Activated CD8-positive, alpha-beta memory T cell treated with anti-CD3 and anti-CD28 coated beads for 48 hours (primary cell): ENCODE measurements at places on chromosomes 1 and 21.

DNA sequence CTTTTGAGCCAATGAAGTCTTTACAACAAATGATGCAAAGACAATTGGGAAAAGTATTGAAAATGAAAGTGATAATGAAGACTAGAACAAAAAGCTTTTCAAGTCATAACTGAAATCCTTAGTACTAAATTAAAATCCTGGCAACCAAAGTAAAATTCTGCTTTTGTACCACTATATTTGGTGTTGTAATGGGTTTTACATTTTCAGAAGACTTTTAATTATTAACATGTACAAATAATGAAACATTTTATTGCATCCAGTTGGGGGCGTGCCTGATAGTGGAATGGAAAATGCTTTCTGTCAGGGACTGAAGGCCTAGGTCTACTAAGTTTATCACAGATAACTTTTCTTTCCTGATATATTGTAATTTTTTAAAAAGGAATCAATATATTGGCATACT is 89.4 kb downstream of the SDCCAG8 start:
- no peak for DNase-seq

DNA sequence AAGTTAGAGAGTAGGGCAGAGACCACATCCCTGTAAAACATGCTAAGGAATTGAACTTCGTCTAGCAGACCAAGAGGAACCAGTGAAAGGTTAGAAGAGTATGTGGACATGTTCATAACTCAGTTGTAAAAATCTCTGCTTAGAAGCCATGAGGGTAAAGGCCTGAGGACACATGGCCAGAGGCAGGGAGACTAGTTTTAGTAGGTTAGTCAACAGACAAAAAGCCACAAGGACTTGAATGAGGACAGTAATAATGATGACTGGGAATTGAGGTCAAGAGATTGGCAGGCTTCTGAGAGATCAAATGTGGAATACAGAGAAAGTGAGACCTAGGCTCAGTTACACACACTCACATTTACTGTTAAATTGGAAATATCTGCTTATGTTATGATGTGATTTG is 205.5 kb upstream of the HOOK1 start:
- no peak for DNase-seq

- DNase-seq, result no peak
Observed at GRCh38 chr1:228982637-228983036, 247.4 kb downstream of the RHOU start.

DNA sequence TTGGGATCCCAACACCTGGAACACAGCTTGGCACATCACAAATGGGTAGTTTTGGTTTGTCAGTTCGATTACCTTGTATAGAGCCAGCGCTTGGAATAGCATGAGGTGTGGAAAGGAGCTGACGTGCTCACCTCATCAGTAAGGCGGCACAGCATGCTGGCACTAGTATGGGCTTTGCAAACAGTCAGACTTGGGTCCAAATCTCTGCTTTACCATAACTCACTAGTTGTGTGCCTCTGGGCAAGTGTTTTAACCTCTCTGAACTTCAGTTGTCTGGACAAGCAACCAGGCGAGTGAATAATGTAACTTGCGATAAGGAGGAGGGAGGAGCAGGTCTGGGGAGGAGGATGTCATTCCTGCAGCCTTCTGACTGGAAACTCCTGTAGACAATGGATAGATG is 26.3 kb upstream of the NEK2 start:
- DNase-seq, result no peak

DNA sequence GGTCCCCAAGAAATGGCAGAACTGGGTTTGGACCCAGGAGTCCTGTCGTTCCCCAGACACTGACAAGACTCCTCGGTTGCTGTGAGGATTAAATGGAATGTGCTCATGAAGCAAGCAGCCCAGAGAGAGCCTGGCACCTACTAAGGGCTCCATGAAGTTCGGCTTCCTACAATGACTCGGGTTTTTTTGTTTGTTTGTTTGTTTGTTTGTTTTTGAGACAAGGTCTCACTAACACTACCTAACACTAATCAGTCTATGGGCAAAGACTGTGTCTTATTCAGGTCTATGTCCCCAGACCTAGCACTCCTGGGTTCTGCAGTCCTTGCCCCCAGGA is 3.4 kb upstream of the LACTBL1 start:
- DNase-seq, result no peak

- DNase-seq, result no peak
Observed at GRCh38 chr1:244802556-244803239, 32.8 kb upstream of the COX20 start.

DNA sequence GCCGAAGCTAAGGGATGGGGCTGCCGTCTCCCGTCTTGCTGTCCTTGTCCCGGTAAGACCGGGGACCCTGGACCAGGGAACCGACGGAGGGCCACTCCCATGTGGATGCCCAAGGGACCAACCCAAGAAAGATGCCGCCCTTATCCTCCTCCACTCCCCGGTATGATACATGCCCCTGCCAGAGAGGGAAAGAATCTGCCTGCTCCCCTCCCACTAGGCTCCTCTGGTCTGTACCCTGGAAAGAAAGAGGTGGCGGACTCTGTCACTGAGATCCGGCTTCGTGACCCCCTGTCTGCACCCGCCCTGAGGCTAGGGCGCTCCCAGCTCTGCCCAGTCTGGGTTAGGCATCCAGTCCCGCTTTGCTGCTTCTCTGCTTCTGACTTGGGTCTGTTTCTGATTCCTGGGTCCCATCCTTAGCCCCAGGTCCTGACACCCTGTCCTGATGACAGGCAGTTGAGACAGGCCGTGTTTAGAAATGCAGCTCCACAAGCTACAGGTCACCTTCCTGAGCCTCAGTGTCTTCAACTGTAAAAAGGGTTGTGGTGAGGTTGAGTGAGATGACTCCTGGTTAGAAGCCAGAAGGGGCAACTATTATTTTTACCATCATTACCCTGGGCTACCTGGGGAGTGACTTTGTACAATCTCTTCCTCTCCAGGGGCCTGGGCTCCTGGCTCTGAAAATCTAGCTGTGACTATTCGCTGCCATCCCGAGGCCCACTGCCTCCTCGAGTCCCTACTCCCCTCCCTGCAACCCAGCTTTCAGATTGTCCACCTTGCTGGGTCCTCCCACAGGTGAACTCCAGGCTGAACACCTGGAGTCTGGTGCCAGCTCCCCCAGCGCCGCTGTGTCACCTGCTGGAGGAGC is 3.7 kb downstream of the MATN1 start:
- no peak for DNase-seq

DNA sequence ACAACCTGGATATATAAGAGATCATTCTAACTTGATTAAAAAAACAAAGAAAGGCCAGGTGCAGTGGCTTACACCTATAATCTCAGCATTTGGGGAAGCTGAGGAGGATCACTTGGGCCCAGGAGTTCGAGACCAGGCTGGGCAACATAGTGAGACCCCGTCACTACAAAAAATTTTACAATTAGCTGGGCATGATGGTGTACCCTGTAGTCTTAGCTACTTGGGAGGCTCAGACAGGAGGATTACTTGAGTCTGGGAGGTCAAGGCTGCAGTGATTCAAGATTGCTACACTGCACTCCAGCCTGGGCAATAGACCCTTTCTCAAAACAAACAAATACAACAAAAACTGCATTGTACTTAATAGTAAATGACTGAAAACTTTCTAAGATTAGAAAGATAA is 169.3 kb downstream of the SLC45A1 start:
- DNase-seq, result no peak

GRCh38 chr1:85460555-85461088 is 4.3 kb downstream of the DDAH1 start:
- no peak for DNase-seq

GRCh38 chr1:156927215-156928042 is 7.0 kb downstream of the LRRC71 start:
- DNase-seq, result peak; percentile 39

DNA sequence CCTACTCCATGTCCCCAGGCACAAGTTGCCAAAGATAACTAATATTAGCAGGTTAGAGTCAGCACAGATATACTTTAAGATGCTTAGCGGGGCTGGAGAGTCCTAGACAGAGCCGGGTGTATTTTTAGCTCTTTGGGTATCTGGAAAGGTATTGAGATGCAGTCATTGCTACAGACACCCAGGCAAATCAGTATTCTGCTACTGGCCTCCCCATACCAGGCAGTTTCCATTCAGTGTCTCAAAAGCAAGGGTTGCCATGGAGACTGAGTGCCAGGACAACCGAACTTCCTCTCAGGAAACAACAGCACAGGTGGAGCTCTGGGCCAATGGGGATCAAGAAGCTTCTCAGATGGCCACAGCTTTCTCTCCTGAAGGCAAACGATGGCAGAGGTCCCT is 45.3 kb downstream of the KCNC4 start:
- DNase-seq, result no peak

GRCh38 chr1:162145966-162146696 is 76.6 kb downstream of the NOS1AP start:
- no peak for DNase-seq

- no peak for DNase-seq
Observed at GRCh38 chr1:19088717-19089442, 121.2 kb downstream of the UBR4 start.

DNA sequence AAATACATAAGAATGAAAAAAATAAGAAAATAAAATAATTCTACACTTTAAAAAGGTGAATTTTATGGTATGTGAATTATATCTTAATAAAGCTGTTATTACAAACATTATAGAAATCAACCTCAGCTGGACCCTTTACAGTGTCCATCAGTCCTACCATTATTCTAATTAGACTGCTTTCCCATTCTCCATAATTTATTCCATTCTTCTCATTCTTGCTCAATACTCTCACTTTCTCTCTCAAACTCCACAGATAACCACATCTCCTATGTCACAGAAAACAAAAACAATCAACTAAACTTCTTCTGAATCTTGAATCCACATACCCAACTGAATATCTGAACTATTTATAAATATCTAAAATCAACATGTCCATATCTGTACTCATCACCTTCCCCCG is 11.6 kb downstream of the HFM1 start:
- DNase-seq, result no peak

GRCh38 chr1:59291561-59291960 is 5.3 kb upstream of the FGGY start:
- DNase-seq, result no peak

DNA sequence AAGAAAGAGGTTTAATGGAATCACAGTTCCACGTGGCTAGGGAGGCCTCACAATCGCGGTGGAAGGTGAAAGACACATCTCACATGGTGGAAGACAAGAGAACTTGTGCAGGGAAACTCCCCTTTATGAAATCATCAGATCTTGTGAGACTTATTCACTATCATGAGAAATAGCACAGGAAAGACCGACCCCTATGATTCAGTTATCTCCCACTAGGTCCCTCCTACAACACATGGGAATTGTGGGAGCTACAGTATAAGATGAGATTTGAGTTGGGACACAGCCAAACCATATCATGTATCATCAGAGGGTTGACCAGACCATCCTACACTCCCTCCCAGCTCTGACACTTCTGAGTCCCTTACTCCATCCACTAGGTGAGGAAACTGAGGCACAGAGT is 143.9 kb upstream of the KLHDC7A start:
- no peak for DNase-seq

DNA sequence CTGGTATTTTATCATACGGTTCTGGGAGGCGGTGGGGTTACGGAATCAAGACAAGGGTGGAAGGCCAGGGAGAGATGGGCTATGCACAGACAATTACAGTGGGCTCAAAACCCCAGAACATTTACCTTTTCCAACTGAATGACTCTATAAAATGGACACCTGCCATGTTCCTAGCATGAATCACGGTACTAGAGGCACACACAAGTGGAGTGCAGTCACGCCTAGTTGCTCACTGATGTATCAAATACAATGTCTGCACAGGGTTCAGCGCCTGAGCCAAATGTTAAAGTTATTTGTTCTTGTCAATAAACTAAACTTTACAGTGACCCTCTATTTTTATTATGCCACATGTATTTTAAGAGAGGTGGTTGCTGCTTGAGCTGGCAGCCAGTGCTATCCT is 121.4 kb downstream of the ATG4C start:
- no peak for DNase-seq

DNA sequence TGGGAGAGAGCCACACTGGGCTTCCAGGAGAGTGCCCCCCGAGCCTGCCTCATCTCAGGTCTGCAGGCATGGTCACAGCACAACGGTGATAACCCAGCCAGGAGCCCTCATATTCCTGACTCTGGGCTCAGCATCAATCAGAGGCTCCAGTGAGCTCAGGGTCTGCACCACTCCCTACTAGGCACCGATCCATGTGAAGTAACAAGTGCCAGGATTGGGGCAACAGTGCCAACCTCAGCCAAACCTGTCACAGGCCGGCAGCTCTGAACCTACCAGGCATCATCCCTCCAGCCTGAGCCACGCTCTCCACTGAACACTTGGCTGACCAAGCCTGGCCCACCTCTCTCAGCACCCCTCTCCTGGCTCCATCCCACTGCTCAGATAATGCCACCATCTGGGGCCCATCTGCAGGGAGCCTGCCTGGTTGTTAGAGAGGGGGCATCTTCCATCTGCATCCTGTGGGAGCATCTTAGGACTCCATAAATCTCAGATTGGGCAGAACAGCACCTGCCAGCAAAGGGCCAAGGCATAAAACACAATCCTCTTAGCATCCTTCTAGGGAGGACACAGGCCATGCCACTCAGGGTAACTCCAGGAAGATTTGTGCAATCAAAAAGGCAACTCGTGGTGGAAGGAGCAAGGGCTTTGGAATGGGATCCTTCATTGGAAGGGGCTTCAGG is 213.7 kb upstream of the CSF3R start:
- DNase-seq, result no peak

DNA sequence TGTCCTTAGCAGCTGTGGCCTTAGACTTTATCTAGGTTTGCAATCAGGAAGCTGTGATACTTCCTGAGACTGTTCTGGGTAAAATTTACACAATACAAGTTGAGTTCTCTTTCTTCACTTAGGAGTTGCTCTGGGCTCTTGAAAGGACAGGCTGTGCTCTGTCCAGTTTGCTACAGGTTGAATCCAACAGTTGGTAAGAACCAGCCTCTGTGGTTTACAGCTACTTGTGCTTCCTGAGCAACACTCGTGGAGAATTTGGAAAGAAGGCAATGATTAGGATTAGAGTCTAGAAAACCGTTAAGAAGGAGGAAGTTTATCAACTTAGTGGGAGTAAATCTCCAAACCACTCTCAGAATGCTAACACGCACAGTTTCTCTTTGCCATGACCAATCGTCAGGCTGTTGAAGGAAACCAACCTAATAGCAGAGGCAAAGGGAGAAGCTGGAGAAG is 26.8 kb downstream of the GFI1 start:
- no peak for DNase-seq

- no peak for DNase-seq
Observed at GRCh38 chr1:159892944-159893343, 7.0 kb downstream of the CFAP45 start.

- no peak for DNase-seq
Observed at GRCh38 chr1:167223144-167224103, 2.7 kb downstream of the POU2F1 start.

DNA sequence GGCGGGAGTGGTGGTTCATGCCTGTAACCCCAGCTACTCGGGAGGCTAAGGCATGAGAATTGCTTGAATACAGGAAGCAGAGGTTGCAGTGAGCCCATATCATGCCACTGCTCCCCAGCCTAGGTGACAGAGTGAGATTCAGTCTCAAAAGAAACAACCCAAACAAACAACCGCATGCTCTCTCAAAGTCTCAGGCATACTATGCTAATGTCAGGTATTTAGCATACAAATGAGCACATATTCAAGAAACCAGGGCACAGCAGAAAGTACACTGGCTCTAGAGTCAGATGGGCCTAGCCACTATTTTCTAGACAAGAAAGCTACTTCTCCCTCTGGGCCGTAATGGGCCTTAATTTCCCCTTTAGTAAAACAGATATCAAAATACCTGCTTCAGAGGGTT is 55.0 kb downstream of the ELAVL4 start:
- no peak for DNase-seq
